ENCODE measurements at places on chromosomes 16 and 17.
A peak's percentile ranks its signal among the peaks of the same experiment; 100 is the strongest.

DNA sequence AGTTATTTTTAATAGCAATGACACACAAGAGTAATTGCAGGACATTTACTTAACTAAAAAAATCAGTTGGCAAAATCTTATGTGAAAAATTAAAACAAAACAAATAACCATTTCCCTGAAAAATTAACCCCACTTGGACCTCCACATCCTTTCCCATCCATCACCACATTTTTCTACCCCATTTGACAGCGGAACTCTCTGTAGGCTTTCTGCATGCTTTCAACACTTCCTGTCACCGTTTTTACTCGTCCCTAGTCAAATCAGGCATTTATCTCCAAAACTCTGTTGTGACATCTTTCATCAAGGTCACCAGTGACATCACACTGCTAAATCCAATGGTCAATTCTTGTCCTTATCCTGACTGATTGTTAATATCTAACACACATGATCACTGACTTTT, 27.5 kb downstream of the KCNJ16 start:
- DNase-seq: no peak

GRCh38 chr17:15513058-15513791, 45.8 kb upstream of the CDRT4 start:
- DNase-seq: no peak

GRCh38 chr17:17364338-17364667, 61.1 kb downstream of the NT5M start:
- no peak for DNase-seq

DNA sequence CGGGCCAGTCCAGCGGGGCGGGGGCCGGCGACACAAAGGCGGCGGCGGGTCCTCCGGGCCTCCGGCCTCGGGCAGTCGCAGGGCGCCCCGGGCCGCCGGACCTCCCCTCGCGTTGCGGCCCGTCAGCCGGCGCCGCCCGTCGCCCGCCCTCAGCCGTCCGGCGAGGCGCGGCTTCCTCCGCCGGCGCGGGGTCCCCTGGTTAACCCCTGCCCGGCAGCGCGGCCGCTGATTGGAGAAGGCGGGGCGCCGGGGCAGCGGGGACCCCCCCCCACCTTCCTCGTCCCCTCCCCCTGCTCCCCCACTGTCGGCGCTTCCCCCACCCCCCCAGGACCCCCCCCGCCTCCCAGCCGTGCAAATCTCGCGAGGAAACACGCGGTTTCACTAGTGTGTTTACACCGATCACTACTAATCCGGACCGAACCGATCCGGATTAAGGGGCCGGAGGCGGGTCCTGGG, at the start of gene TLK2:
Gene TLK2, plus strand, starts transcription at position 402 of the 456 bp plus-strand sequence. CDS start 2,301 bp downstream, outside the sequence.
- peak; percentile 90 for DNase-seq

- peak; percentile 71 for DNase-seq
Measured at GRCh38 chr17:80789356-80789902, 202.2 kb upstream of the CHMP6 start.

GRCh38 chr17:71180801-71181385, 939.9 kb upstream of the SOX9 start:
- no peak for DNase-seq

- no peak for DNase-seq
Measured at GRCh38 chr17:46968896-46969295, 10.2 kb downstream of the RPRML start.

GRCh38 chr16:85541980-85542900, 70.9 kb upstream of the GSE1 start:
- no peak for DNase-seq

GRCh38 chr17:80949451-80950421, 41.9 kb upstream of the CHMP6 start:
- DNase-seq: no peak

DNA sequence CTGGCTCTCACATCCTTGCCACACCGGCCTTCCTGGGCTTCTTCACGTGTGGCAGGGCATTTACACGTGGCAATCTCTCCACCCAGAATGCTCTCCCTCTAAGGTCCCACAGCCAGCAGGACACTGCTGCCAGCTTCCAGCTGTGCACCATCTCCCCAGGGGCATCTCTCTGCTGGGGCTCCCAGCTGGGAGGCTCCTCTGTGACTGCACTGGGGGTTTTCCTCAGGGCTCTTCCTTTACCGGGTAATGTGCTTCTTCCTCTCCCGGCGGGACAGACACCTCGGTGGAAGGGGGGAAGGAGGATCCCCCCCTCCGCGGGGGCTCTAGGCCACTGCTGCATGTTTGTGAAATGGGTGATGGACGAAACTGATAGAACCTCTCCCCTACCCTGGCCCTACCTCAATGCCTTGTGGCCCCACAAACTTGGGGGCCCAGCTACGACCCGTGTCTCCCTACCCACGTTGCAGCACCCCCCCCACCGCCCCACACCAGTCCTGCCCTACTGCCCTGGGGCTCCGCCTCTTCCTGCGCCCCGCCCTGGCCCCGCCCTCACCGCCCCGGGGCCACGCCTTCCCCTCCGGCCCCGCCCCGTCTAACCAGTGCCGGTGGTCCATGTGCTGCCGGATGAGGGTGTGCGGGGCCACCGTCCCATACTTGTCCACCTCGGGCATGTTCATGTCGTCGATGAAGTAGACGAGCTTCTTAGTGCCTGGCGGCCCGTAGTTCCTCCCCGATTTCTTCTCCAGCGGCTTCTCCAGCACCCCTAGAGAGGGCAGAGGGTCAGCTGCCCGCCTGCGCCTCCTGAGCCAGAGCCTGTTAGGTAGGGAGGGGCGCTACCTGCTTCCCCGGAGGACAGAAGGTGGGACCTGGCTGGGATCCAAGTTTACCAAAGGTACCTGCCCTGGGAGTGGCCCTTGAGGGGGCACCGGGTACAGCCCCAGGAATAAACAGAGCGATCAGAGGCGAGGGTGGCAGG, 92.6 kb downstream of the DNAH17 start:
- no peak for DNase-seq

GRCh38 chr16:59634951-59635350, 900.8 kb upstream of the GOT2 start:
- no peak for DNase-seq

- no peak for DNase-seq
Measured at GRCh38 chr16:2717383-2718263, 2.4 kb downstream of the PRSS27 start.

GRCh38 chr16:11114366-11115164, 141.4 kb downstream of the SOCS1 start:
- DNase-seq: no peak

GRCh38 chr17:80783971-80784370, 207.7 kb upstream of the CHMP6 start:
- DNase-seq: no peak

- no peak for DNase-seq
Measured at GRCh38 chr17:13311306-13311705, 290.4 kb downstream of the HS3ST3A1 start.

DNA sequence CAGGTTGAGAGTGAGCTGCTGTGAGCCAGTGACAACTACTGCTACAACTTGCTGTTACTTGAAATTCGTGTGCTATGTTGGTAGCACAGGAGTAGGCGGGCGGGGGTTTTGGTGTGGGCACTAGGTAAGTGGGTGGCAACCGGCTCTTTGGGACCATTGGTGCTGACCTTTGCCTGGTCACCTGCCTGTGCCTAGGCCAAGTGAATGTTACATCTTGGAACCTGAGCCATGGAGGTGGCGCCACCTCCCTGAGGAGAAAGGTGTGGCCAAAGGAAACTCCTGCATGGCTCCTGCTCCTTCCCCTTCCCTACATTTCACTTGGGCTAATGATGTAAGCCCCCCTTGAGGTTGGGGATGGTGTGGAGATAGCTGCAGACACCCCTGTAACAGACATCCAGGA, 25.4 kb upstream of the ARHGAP23 start:
- DNase-seq: no peak

- no peak for DNase-seq
Measured at GRCh38 chr16:84137287-84137686, 7.7 kb downstream of the HSDL1 start.

DNA sequence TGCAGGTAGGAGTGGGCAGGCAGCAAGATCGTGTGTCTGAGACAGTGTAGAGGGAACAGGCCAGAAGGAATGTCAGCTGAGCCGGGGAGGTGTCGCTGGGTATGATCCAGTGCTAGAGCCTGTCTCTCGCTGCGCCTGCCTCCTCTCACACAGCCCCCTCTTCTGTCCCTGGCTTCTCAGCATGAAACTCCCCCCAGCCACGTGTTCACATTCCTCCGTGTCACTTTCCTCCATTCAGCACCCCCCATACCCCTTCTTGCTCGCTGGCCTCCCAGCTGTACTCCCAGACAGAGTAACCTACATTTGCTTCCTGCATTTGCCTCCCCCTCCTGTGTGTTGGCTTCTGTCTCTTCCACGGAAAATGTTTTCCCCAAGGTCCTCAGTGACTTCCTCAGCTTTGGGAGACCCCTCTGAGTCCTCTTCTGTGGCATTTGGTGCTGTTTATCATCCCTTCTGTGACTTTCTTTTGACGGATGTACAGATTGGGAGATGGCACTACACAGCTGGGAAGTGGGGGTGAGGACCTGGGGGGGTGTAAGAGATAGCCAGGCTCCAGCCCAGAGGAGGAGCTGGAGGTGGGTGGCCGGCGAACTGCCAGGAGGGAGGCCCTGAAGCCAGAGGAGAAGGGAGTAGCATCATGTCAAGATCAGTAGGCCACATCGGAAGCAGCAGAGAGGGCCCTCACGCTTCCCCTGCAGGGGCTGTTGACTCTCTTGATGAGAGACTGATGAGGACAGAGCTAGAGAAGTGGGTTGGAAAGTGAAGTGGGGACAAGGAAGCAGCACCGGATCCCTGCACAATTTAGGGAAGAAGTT, 19.2 kb downstream of the SGF29 start:
- DNase-seq: no peak

DNA sequence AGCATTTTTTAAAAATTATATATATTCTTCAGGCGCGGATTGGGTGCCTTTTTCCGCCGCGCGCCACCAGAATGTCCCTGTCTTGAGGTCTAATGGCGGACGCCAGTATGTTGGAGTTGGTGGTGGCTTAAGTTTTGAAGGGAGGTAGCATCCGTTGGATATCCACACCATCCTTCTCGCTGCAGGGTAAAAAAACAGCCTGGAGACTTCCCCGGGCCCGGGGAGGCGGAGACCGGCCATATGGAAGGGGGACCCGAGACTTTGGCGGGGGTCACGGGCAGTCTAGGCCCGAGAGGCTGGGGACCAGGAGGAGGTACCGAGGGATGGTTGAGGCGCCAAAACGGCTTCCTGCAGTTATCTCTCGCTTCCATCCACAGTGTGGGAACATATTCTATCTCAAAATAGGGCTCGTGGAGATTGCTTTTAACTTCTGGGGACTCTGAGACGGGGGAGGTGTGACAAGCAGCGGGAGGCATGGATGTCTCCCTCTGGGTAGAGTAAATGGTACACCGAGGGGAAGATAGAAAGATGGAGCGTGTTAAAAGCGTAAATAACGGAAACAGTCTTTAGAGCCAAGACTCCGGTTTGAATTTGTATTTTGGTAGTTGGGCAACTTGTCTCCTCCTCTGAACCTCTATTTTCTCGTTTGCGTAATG, at the start of gene SF3B3:
Gene SF3B3, plus strand, starts transcription at position 74 of the 656 bp plus-strand sequence. CDS start 2,841 bp downstream, outside the sequence.
- peak; percentile 61 for DNase-seq

- DNase-seq: peak; percentile 25
Measured at GRCh38 chr16:68539711-68540239, 684 bp downstream of the ZFP90 start.

GRCh38 chr16:9016824-9017223, 53.1 kb upstream of the USP7 start:
- no peak for DNase-seq

- DNase-seq: peak; percentile 92
Measured at GRCh38 chr17:1590029-1590746, 27.6 kb upstream of the PITPNA start.
